ENCODE measurements at places on chromosomes 6 and 20.

GRCh38 chr6:36050305-36050704, 22.7 kb downstream of the MAPK14 start:
- DNase-seq, result no peak

GRCh38 chr20:62858058-62858830, 3.4 kb downstream of the TCFL5 start:
- DNase-seq, result no peak

DNA sequence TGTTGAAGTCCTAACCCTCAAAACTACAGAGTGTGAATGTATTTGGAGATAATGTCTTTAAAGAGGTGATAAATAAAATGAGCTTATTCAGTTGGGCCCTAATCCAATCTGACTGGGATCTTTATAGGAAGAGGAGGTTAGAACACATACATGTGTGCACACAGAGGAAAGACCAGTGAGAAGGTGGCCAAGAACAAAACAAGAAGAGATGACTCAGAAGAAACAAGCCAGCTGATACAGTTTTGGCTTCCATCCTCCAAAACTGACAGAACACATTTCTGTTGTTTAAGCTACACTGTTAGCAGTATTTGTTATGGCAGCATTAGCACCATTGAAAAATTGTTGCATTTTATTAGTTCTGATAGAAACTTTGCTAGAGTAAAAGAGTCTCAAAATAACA, 609.3 kb upstream of the IMPG1 start:
- no peak for DNase-seq

DNA sequence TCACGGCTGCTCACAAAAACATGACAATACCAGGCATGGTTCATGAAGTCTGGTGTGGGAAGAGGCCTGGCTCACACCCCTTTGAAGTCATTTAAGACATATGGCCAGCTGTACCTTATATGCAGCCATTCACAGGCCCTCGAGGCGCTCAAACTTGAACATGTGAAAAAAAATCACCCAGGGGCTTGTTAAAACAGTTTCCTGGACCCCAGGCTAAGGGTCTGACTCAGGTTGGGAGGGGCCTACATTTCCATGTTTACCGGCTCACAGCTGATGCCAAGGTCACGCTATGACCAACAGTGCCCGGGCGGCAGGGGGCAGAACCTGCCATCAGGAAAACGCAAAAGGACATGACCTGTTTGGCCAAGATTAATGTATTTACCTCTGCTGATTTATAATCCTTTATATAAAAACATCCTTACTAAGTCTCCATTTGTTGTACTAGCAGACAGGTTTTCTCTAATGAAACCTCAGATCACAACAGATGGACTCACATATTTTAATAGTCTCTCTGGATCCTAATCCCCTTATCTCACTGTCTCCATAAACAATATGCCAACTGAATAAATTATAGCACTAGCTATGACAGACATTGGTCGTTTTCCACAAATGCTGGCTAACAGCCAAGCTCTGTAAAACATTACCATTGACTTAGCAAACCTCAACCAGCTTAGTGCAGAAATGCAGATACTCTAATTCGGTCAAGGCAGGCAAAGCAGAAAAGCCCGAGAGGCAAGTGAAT, 19.9 kb downstream of the EZR start:
- no peak for DNase-seq

- DNase-seq, result no peak
Observed at GRCh38 chr20:46883892-46884291, 10.8 kb upstream of the EYA2 start.

DNA sequence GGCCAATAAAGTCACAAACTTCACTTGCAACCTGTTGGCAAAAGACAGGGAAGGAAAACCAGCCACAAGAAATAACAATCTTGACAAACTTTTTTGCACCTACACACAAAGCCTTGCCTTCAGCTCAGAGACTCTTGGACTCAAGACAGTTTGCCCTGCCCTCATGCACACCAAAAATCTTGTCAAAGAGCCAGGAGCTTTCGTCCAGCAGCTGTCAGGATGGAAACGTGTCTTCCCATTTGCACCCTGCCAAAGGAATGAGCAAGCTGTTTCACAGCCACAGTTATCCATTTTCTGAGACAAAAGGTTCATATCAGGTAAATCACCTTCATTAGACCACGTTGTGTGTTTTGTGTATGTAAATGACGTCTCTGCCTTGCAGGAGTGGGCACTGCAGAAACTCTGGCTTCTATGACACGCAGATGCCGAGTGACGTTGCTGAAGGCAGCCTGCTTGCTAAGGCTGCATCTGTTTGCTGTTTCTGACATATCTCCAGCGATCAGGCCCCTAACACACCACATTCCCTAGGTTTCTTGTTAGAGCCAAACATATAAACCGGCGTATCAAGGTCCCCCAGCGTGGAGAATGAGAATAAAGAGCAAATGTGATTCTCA, 193.4 kb downstream of the SYNDIG1 start:
- no peak for DNase-seq

GRCh38 chr6:165850434-165851019, 187.5 kb upstream of the PDE10A start:
- peak; percentile 23 for DNase-seq

DNA sequence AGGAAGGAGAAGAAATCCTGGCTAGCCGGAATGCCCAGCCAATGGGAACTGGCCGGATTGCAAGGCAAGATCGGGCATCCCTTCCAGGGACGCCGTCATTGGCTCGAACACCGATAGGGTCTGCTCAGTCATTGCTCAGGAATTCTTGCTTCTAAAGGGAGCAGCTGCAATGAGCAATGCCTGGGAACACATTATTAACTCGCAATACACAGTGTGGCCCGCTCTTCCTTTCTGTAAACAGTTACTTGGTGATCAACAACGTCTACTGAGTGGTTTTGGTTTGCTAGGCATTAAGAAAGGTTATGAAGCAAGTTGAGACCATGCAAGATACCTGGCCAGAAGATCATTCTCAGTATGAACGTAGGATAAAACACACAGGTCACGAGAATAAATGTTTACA, 165.4 kb upstream of the CITED2 start:
- no peak for DNase-seq

DNA sequence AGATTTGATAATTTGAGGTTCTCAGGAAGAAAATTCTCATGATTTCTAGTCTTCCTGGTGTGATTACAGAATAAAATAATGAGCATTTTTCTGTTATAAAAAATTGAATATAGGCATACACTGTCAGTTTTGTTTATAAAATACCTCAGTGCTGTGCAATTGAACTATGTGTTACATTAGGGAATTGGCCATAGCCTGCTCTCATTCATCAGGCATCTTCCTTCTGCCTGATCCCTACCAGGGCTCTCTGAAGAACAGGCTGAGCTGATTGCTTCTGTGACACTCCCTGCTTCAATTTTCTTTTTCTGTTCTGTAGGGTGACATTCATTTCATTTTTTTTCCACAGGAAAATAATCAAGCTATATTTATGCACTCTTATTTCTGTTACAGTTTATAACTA, 162.8 kb downstream of the PHF3 start:
- DNase-seq, result no peak

GRCh38 chr6:23957017-23957416, 169.0 kb upstream of the NRSN1 start:
- no peak for DNase-seq

- DNase-seq, result no peak
Observed at GRCh38 chr6:130020073-130020906, 1.9 kb downstream of the L3MBTL3 start.

GRCh38 chr20:45997187-45997586, 11.5 kb upstream of the MMP9 start:
- DNase-seq, result no peak

DNA sequence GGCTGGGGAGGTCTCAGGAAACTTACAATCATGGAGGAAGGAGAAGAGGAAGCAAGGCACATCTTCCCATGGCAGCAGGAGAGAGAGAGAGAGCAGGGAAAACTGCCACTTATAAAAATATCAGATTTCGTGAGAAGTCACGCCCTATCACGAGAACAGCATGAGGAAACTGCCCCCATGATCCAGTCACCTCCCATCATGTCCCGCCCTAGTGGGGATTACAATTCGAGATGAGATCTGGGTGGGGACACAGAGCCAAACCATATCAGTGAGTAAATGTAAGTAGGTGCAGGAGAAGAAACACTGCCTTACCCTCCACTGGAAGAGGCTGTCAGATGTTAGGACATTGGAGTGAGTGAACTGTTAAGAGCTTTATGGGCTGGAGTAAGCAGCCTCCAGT, 270.4 kb downstream of the TFAP2C start:
- DNase-seq, result no peak

GRCh38 chr20:44031001-44031574, 116.4 kb downstream of the TOX2 start:
- DNase-seq, result no peak

DNA sequence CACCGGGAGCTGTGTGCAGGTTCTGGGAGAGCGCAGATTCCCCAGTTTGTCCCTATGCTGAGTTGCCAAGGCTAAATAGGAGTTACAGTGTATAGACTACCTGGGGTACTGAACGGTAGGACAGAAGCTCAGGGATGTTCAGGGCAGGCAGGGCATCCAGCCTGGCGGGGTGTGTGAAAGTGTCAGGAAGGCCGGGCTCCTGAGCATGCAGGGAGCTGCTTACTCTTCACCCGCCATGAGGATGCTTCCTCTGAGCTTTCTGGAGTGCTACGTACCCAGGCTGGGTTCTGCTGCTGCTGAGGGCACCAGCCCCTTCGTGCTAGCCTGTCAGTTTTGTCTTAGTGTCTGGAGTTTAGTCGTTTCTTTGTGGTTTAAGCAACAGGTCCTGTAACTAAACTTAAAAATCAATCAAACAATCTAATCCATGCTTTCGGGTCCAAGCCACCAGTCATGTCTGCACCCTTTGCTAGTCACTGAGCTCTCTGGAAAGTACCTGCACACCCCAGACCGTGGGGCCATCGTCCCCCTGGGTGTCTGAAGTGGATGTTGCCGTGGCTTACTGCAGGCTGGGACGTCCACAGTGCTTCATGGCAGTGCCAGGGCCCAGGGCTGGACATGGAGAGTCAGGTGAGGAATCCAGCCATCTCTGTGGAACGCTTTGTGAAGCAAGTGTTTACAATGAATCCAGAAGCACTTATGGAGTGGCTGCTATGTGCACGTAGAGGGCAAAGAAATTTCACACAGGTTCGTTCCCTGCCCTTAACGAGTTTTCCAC, 220.3 kb upstream of the SNX9 start:
- no peak for DNase-seq

GRCh38 chr6:71346334-71346694, 57.7 kb downstream of the OGFRL1 start:
- no peak for DNase-seq

DNA sequence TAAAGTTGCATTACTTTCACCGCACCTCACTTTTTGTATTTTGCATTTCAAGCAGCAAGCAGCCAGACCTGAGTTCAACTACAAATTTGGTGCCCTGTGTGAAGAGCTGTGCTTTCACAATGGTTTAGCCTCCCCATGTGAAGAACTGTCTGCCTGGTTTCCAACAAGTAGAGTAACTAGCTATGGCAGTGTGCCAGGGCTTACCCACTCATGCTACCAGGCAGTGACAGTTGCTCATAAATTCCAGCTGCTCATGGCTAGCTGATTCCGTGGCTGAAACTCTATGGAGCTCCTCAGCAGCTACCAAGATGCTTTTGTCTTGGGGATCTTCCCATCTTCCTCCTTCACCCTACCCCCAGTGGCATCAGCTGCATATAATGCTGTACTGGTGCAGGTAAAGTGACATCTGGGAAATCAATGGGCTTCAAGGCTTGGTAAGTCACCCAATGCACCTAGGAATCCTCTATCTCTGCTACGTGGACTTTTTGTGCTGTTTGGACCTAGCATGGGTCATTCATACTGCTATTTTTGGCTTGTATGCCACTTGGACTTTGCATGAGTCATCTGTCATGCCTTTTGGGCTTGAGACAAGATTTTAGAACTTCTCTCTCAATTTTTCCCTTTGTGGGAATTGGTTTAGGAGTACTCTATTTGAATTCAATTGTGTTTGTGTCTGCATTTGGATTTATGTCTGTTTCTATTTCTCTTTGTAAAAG, 176.5 kb upstream of the GJE1 start:
- DNase-seq, result no peak

GRCh38 chr6:53582963-53583362, 38.1 kb upstream of the GCLC start:
- DNase-seq, result no peak

All from activated CD4-positive, CD25-positive, alpha-beta regulatory T cell treated with anti-CD3 and anti-CD28 coated beads, Interleukin-2, amount 50 U/mL, for 16 hours (primary cell).